Sciatic nerve (tissue), 2 donors: ENCODE measurements at places on chromosomes 1 and 21.

DNA sequence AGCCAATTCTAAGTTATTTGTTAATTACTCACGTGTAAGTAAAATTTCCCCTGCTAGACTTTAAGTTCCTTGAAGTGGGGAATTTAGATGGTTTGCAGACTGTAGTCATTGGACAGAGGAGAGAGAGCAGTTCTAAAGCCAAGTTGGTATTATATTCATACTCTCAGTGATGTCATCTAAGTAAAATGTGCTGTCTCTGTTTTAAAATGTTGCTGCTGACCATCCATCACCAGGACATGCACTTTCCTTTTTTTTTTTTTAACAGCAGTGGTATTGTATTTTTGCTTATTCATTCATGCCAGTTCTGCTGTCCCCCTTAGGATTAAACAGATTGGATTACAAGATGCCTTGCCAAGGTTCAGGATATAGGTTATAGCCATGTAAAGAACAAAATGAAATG is 2.3 kb downstream of the TTLL7 start:
- DNase-seq = no peak

DNA sequence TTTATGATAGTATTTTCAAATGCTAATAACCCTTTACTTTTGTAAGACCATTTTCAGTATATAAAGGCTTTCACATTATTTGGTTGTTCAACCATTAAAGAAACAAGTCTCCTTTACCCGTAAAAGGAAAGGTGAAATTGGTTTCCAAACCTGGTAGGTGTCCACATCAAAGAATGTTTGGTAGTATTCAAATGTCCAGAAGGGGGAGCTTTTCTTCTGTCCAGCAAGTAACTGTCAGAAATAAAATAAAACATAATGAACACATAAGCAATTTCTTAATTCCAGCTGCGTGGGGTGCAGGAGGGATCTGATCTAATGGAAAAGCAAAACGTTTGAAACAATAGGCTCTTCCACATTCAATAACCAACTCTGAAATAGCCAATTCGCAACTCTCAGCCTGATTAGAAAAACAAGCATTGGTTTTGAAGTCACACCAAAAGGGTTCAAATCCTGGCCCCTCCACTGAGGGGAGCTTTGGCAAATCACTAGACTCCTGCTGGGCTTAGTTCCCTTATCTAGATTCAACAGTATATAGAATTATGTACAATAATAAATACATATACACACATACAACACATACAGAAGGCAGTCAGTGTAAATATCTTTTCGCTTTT is 11.0 kb downstream of the YIPF1 start:
- no peak for DNase-seq

- no peak for DNase-seq
These were observed 5.8 kb downstream of the TCHH start for GRCh38 chr1:152109231-152109997.

DNA sequence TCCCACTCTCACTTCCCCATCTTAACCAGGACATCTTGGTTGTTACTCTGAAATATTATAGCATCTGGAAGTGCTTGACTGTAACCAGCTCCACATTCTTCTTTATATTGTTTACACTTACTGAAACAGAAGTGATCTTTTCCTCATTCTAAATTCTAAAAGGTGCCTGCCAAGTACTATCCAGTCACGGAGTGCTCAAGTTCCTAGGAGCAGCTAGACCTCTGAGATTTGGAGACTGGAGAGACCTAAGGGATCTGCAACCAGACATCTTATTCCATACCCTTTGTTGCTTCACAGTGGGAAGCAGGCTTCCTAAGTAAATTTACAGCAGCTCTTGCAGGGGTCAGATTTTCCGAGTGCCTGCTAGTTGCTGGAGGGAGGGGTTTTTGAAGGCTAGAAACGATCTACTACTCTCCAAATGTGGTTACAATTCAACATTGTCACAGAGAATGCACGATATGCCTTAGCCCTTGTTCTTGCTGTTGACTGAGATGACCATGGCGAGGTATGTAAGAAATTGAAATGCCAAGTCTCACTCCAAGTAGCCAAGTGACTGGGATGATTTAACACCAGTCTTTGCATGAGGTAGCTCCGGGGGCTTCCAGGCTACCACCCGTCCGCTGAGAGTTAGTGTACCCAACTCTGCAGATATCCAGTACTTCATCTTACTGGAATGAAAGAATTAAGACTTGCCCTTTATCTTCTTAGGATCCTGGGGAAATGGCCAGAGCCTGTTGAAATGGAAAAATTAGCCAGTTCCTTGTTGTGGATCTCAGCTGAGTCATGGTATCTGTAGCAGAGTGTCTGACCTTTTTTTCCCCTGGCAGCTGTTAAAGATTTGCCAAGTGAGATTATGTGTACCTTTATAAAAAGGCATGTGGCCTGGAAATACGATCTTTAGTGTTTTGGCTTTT is 150.8 kb downstream of the MAST2 start:
- no peak for DNase-seq

DNA sequence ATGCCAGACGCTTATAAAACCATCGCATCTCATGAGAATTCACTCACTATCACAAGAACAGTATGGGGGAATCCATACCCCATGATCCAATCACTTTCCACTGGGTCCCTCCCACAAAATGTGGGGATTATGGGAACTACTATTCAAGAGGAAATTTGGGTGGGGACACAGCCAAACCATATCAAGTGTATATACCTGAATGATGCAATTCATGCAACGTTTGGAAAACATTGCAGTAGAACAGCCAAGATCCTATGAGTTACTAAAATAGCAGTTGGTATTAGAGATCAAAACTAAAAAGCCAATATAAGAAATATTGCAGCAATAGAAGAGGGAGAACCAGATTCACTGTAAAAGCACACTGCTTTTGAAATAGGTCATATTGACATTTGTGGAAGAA is 1543.9 kb upstream of the B3GALT2 start:
- no peak for DNase-seq

DNA sequence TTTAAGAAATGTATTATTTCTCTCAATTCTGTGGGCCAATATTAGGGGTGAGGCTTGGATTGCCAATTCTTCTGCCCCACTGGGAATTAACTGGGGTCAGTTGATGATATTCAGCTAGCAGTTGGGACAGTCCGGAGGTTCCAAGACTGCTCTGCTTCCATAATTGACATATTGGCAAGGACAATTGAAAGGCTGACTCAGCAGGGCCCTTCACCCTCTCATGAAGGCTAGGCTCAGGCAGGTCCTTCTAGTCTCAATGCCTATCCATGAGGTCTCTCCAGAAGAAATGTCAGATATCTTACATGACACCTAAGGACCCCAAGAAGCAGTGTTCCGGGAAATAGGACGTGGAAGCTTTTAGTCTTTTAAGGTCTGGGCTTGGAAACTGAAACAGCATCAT is 13.3 kb upstream of the RNF11 start:
- DNase-seq = no peak

- DNase-seq = no peak
These were observed 6.3 kb downstream of the ATP2B4 start for GRCh38 chr1:203632941-203633340.

DNA sequence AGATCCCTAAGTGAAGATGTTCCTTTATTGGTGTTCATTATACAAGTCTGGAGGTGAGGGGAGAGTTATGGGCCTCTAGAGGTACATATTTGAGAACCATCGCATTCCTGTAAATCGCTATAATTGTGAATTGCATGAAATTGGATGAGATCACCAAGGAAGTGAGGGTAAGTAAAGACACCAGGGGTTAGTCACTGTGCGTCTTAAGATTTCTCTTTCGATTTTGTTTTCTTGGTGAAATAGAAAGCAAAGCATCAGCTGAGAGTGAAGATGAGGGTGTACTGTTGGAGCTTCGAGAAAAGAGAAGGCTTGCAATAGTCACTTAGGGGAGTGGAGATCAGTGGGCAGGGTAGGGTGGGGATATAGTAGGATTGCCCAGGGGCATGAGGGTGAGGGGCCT is 82.1 kb downstream of the RAVER2 start:
- DNase-seq = no peak

- DNase-seq = no peak
These were observed 44.8 kb downstream of the DHRS3 start for GRCh38 chr1:12573015-12573825.

DNA sequence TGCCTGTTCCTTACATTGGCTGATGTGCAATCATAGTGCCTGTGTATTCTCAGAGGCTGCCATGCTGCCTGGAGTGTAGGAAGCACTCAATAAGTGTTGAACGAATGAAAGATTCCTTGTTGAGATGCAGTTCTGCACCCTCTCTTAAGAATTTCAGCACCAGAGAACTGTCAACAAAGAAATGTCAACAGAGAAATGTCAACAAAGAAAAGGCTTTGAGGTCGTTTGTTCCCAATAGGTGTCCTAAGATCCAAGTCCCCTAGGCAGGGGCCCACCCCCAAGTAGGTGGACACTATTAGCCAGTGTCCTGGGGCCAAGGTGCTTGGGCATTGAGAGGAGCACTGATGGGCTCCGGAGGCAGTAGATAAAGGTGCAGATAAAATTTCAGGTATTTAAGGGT is 12.6 kb downstream of the KCND3 start:
- DNase-seq = no peak

- no peak for DNase-seq
These were observed 31.8 kb downstream of the NTNG1 start for GRCh38 chr1:107172450-107173170.

GRCh38 chr1:41566969-41567368 is 82.5 kb upstream of the EDN2 start:
- peak; percentile 4 for DNase-seq

- DNase-seq = no peak
These were observed 324.8 kb downstream of the RWDD3 start for GRCh38 chr1:95558791-95559190.
